ENCODE measurements at places on chromosomes 5 and 9.

DNA sequence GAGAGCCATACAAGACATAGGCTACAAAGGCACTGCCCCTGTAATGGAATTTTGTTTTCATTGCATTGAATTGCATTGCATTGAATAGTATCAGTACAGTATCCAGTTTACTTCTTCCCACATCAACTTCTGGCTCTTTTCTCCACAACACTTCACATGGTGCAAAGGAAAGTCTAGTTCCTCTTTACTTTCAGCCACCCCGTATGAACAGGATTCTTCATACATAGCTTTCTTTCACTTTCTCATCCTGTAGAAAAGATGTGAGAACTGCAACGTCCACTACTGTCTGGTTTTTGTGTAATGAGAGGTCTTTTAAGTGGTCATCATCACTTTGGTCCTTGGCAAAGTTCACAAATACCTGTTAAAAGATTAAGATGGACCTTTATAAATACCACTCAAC lies 20.2 kb downstream of the NIPSNAP3B start:
- DNase-seq = no peak

DNA sequence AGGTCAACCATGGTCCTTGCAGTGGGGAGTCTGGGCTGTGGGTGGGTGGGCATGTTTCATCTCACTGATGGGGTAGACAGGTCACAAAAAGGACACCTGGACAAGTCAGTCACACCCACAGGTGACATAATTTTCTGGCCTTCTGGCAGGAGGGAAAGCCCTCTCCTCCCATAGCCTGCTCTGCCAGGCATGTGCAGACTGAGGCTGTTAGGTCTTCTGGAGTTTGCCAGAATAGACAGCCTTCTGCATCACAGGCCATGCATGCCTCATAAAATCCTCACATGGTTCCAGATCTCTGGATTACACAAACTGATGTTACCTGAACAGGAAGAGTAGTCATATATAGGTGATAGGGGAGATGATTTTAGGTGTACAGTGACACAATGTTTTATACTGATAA lies 49.1 kb downstream of the ARHGAP26 start:
- DNase-seq = no peak

DNA sequence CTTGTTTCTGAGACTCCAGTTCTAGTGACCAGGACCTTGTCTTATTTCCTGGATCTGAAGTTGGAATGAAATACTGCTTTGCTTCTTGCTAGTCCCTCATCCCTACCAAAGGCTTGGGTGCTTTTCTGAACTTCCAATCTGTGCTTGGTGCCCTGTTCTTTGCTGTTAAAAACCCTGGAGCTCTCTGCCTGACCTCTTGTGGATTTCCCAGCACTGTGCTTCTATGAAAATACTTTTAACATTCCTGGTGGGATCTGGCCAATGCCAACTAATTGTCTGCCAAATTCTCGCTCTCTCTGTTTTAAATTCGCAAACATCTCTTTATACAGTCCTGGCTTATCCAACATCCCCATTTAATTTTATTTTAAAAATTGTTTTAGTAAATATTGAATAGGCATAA lies 26.7 kb upstream of the CSNK1G3 start:
- DNase-seq = no peak

DNA sequence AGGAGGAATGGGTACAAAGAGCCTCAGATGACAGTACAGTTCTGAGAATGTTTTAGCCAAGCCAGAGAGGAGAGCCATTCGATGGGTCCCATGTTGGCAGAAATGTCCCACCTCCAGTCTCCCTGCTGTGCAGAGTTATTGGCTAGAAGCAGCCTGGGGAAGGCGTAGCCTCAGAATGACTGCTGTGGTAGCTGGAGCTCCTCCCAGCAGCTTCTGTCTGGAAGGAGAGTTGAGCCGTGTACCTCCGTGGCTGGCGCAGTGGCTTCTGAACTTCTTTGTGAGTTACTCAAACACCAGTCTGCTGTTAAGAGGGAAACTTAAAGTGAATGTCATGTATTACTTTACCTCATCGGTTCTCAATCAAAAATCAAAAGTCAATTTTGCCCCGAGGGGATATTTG lies 193.3 kb upstream of the SNX2 start:
- no peak for DNase-seq

- no peak for DNase-seq
These were observed 18.9 kb upstream of the CLINT1 start for GRCh38 chr5:157877821-157878220.

All from RKO (cell line).